ENCODE measurements at places on chromosomes 5 and 9. TPM values are rescaled to one million over a fixed set of nuclear protein-coding genes. Genes with fewer than 3 reads are reported as not detected.

The LCN10 gene
- 0.08 TPM for total RNA-seq

DNA sequence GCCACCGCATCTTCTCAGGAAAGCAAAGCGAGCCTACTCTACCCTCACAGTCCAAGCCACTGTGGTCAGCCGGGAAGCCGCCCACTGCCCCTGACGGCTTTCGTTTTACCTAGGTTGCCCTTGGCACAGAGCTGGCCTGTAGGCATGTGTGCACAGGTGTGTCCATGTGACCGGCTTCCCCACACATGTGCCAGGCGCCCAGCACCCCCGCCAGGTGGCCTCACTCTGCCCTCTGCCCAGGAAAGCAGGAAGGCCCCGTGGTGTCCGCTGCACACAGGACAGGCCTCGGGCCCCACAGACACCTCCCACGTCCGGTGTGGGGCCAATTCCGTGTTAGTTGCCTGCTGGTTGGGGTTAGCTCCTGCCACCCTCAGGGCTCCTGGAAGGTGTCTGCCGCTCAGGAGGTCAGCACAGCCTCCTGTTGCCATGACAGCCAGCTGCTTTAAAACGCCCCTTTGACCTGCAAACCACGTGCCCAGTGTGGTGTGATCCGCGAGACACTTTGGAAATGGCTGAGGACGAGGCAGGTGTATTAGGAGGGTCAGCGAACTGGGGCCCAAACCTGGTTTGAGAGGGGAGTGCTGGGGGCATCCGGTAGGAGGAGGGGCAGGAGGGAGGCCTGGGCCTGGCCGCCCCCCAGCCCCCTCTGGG, 28.7 kb downstream of the TPPP start:
- H3K27ac ChIP-seq: no peak overlapping the region
- H3K4me1 ChIP-seq: peaks cover 19% of the 10 kb centered on the region
- no peaks in the 10 kb centered on the region for H3K27me3 ChIP-seq
- peaks cover 8% of the 10 kb centered on the region for H3K36me3 ChIP-seq
- no peak for DNase-seq
- H3K4me3 ChIP-seq: no peak overlapping the region

DNA sequence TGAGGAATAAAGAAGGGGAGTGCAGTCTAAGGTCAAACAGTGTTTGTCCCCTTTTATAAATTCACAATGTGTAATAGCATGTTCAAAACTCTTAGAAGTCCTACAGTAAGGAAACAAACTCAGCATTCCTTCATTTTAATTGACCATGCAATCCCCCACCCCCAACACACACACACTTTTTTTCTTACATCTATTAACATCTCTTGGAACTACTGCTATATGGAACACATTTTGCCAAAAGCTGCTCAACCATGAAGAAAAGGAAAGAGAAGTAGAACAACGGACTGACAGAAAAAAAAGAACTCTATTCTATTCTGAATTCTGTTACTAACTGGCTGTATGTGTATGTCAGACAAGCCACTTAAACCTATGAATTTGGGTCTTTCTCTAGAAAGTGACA, 2.8 kb upstream of the CTNNAL1 start:
- no peak for DNase-seq
- H3K4me3 ChIP-seq: no peak overlapping the region
- no peaks in the 10 kb centered on the region for H3K27me3 ChIP-seq
- H3K36me3 ChIP-seq: peaks cover 4% of the 10 kb centered on the region

DNA sequence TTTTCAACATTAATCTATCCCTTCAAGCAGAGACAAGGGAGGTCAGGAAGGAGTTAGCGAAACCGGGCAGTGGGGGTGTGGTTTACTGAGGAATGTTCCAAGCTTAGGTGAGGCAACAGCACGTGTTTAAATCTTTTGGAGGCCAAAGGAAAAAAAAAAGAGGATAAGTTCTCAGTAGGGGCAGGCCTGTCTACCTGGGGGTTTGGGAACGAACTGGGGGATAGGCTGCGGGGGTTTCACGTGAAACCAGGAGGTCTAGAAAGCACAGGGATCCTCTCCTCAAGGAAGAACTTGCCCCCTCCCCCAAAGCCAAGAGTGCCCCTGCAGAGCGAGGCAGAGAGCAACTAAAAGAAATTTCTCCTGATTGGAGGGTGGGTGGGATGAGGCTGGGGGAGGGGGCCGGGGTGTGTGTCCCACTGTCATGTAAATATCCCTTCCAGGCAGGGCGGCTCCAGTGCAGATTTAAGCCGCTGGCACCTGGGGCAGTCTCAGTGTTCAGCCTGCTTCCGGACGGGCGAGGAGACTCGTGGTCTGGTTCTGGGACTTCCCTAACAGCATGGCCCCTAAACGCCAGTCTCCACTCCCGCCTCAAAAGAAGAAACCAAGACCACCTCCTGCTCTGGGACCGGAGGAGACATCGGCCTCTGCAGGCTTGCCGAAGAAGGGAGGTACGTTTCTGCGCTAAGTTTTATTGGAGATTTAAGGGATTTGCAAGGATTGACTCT, 5.5 kb upstream of the SET start:
- H3K27ac ChIP-seq: peak overlapping the region; percentile 49
- H3K36me3 ChIP-seq: no peaks in the 10 kb centered on the region
- no peaks in the 10 kb centered on the region for H3K27me3 ChIP-seq
- H3K4me1 ChIP-seq: peaks cover 37% of the 10 kb centered on the region
- peak overlapping the region; percentile 77 for H3K4me3 ChIP-seq
